NCI-H2227 treated with DMSO at 0.1 percent for 48 hours (cell line): ENCODE measurements at places on chromosomes 11 and 22.

GRCh38 chr11:117017456-117017855, 80.8 kb downstream of the SIK3 start:
- DNase-seq = no peak

DNA sequence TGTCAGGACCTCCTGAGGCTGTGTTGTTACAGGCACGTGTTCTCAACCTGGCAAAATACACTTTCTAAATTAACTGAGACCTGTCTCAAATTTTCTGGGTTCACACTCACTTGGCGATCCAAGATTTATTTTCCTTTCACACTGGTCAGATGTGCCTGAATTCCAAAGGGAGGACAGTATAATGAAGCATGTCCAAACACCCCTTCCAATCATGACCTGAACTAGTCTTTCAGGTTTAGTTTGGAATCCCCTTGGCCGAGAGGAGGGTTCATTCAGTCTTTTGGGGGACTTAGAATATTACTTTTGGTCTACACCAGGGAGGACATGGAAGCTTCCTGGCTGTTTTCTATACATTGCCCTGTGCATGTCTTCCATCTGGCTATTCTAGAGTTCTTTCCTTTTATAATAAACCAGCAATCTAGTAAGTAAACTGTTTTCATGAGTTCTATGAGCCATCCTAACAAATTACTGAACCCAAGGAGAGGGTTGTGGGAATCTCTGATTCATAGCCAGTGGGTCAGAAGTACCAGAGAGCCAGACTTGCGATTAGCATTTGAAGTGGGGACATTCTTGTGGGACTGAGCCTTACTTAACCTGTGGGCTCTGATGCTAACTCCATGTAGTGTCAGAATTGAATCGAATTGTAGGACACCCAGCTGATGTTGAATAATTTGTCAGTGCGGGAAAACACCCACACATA, 14.8 kb upstream of the TMEM216 start:
- no peak for DNase-seq

DNA sequence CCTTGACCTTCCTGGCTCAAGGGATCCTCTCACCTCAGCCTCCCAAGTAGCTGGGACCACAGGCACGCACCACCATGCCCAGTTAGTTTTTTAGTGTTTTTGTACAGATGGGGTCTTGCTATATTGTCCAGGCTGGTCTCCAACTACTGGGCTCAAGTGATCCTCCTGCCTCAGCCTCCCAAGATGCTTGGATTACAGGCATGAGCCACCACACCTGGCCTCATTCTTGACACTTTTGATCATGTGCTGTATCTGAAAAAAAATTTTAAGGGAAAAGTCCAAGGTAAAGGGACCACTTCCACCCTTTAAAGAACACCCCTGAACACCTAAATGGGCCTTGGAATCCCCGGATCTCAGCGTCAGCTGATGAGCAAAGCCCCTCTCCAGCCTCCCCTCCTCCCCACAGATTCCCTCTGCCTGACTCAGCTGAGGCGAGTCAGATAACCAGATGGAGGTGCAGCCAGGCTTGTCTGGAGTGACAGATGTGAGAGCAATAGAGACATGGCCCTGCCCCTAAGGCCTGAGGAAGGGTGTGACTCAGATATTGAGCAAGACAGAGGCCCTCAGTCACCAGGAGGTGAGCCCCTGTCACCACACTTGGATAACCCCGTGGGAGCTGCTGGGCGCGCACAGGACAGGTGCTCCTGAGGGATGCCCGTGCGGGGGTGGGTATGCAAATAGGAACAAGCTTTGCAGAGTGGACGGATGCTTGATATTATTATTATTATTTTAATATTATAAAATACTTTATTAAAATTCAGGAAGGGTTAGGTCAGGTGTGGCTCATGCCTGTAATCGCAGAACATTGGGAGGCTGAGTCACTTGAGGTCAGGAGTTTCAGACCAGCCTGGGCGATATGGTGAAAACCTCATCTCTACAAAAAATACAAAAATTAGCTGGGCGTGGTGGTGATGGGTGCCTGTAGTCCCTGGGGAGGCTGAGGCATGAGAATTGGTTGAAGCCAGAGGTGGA, 5.0 kb upstream of the CCDC88B start:
- no peak for DNase-seq

- no peak for DNase-seq
Observed at GRCh38 chr22:30021881-30022619, 58.2 kb upstream of the HORMAD2 start.

- no peak for DNase-seq
Observed at GRCh38 chr11:17382046-17382728, 6.3 kb downstream of the KCNJ11 start.

DNA sequence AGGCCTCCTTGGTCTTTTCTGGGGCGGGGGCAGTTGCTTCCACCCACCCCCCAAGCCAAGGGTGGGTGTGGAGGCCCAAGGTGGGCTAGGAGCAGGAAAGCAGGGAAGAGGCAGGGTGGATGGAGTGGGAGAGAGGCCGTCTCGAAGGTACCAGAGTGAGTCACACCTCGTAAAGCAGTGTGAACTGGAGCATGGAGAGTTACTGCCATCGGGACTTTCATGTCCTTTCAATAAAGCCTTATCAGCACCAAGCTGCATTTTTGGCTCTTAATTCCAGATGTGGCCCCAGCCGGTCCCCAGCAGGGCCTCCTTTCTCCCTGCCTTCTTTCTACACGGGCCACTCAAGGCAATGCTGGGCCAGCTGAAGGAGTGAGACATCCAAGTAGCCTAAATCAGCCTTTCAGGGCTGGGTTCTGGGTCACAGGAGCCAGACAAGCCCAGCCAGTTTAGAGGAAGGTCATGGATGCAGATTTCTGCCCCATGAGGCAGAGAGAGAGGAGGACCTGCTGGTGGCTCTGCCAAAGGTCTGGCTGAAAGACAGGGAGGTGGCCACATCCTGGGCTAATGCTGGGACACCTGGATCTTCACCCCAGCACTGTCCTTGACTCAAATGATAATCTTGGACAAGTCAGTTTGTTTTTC, 59.0 kb upstream of the CD82 start:
- DNase-seq = no peak
